ENCODE measurements at places on chromosomes 11 and 22. TPM values are rescaled to one million over a fixed set of nuclear protein-coding genes. Genes with fewer than 3 reads are reported as not detected.

Gene HEPACAM
- not detected for total RNA-seq

Gene GLB1L3
- total RNA-seq: 6.1 TPM

Gene USP28
- 65.1 TPM for total RNA-seq

Gene OR8D4
- not detected for total RNA-seq

Gene BLID
- total RNA-seq: not detected

DNA sequence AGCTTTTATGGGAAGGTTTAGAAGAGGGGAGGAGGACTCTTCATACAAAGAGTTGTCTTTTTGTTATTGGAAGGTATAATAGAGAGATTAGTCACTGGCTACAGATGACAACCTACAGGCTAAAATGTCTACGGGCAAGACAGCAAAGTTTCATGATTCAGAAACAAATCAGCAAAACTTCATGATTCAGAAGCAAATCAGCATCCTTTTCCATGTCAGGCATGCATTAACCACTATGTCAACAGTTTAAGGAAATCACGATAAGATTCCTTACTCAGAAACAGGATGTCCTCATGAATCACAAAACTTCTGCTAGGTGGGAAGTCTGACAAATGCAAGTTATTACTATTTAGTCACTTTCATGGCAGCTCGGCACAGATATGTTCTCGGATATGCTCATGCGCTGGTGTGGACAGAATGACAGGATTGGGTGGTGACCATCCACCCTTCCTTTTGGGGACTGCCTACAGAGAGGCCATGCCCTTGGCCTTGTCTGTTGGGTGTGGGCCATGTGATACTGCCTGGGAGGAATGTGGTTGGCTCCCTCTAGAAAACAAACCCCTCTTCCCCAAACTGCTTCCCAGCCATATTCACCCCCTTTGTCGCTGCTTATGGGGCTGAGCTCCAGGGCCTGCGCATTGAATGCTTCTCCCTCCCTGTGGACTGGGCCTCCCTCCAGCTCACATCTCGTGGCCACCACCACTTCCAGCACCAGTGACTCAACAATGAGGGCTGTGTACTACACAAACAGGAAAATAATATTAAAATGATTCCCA, 10.1 kb downstream of the C11orf91 start:
- H3K4me1 ChIP-seq: peaks cover 3% of the 10 kb centered on the region
- peaks cover 3% of the 10 kb centered on the region for H3K27me3 ChIP-seq
- no peak overlapping the region for H3K4me3 ChIP-seq

- no peaks in the 10 kb centered on the region for H3K4me1 ChIP-seq
- H3K4me3 ChIP-seq: no peak overlapping the region
- no peaks in the 10 kb centered on the region for H3K36me3 ChIP-seq
- no peak overlapping the region for H3K27ac ChIP-seq
- no peak for DNase-seq
These were observed 398.4 kb downstream of the CNTN5 start for GRCh38 chr11:99418927-99419720.

GRCh38 chr11:82174610-82175009, 559.1 kb downstream of the FAM181B start:
- H3K4me3 ChIP-seq: no peak overlapping the region
- H3K27ac ChIP-seq: no peak overlapping the region

- H3K36me3 ChIP-seq: peaks cover 1% of the 10 kb centered on the region
- H3K4me3 ChIP-seq: peak overlapping the region; percentile 75
- DNase-seq: no peak
- H3K4me1 ChIP-seq: peaks cover 28% of the 10 kb centered on the region
These were observed 483 bp upstream of the ABTB2 start for GRCh38 chr11:34358258-34358727.

- no peak overlapping the region for H3K4me3 ChIP-seq
- DNase-seq: no peak
- no peaks in the 10 kb centered on the region for H3K36me3 ChIP-seq
- peaks cover 22% of the 10 kb centered on the region for H3K27me3 ChIP-seq
These were observed 19.7 kb downstream of the MOGAT2 start for GRCh38 chr11:75737314-75737713.

- H3K27me3 ChIP-seq: peaks cover 2% of the 10 kb centered on the region
- H3K4me1 ChIP-seq: peaks cover 24% of the 10 kb centered on the region
- DNase-seq: peak; percentile 84
- H3K4me3 ChIP-seq: peak overlapping the region; percentile 21
These were observed 65.2 kb upstream of the CECR2 start for GRCh38 chr22:17303840-17304779.

DNA sequence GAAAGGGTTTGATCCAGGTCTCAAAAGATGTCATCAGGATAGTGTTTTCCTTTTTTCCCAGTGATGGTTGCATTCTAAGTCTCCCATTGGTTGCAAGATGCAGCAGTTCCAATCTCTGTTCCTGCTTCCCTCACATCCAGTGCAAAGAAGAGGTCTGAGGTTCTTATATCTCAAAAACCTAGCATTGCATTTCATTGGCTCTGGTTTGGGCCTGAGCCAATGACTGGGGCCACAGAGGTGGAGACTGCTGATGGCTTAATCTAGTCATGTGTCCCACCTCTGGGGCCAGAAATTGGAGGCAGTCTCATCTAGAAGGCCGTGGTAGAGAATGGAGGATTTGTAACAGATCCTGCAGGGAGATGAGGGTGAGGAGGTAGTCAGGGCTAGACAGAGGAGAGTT, 13.2 kb upstream of the MICAL2 start:
- no peaks in the 10 kb centered on the region for H3K36me3 ChIP-seq
- H3K27me3 ChIP-seq: peaks cover 21% of the 10 kb centered on the region
- H3K4me3 ChIP-seq: no peak overlapping the region

DNA sequence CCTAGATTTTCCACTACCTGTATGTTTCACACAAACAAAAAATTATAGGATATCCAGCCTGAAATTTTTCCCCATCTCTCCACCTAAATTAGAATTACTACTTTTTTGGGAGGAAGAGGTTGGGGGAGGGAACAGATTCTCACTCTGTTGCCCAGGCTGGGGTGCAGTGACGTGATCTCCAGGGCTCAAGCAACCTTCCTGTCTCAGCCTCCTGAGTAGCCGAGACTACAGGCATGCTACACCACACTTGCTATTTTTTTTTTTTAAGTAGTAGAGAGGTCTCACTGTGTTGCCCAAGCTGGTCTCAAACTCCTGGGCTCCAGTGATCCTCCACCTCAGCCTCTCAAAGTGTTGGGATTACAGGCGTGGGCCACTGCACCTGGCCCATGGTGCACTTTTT, 9.5 kb downstream of the JAML start:
- peak overlapping the region; percentile 98 for H3K27ac ChIP-seq
- no peaks in the 10 kb centered on the region for H3K27me3 ChIP-seq
- peaks cover 97% of the 10 kb centered on the region for H3K4me1 ChIP-seq
- DNase-seq: peak; percentile 75
- peak overlapping the region; percentile 79 for H3K4me3 ChIP-seq

GRCh38 chr11:112786196-112786595, 175.0 kb upstream of the NCAM1 start:
- peaks cover 9% of the 10 kb centered on the region for H3K27me3 ChIP-seq

- DNase-seq: no peak
- peaks cover 2% of the 10 kb centered on the region for H3K36me3 ChIP-seq
- H3K27me3 ChIP-seq: no peaks in the 10 kb centered on the region
- no peak overlapping the region for H3K4me3 ChIP-seq
- H3K4me1 ChIP-seq: no peaks in the 10 kb centered on the region
- H3K27ac ChIP-seq: no peak overlapping the region
These were observed 113.8 kb downstream of the ATXN10 start for GRCh38 chr22:45785458-45785857.
